ENCODE measurements at places on chromosomes 2 and 18.

DNA sequence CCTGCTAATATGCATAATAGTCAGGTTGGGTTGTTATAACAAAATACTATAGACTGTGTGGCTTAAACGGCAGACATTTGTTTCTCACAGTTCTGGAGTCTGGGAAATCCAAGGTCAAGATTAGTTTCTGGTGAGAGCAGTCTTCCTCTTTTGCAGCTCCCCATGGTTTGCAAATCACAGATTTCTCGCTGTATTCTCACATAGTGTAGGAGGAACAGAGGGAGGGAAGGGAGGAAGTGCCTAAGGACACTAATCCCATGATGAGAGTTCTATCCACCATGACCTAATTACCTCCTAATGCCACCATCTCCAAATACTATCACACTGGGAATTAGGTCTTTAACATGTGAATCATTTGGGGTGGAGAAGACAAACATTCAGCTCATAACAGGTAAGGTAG lies 20.1 kb upstream of the PTH2R start:
- DNase-seq: no peak

DNA sequence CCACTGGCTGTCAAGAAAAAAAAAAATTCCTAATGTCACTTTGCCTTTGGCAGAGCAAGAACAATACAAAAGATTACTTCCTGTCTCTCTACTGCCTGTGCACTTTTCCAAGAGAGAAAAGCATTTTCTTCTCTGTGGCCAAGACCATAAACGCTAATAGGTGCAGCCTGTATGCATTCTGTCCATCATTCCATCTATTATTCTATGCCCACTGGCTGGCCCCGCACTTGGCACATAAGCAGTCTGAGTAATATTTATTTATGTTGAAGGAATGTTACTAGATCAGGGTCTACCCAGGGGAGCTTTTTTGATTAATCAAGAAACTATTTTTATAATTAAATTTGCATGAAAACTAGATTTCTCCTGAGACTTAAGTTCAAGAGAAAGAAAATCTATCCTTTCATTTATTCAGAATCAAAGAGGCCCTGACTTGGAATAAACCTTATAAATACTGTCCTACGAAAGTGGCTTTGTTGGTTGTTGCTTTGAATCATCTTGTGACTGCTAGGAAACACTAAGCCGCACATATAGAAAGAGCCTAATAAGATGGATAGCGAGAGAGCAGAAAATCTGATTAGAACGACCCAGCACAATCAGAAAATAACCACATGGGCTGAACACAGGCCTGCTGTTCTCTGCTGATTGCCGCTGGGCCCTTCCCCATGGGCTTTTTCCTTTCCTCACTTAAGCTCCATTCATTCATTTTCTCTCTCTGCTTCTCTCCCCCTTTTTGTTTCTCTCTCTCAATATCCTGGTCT lies 59.4 kb downstream of the MMADHC start:
- DNase-seq: no peak

- DNase-seq: no peak
These were observed 2.1 kb downstream of the PPP3R1 start for GRCh38 chr2:68250196-68250595.

GRCh38 chr2:9110893-9111569 lies 95.6 kb upstream of the ASAP2 start:
- no peak for DNase-seq

GRCh38 chr18:47263430-47264307 lies 12.2 kb upstream of the SKOR2 start:
- DNase-seq: no peak

DNA sequence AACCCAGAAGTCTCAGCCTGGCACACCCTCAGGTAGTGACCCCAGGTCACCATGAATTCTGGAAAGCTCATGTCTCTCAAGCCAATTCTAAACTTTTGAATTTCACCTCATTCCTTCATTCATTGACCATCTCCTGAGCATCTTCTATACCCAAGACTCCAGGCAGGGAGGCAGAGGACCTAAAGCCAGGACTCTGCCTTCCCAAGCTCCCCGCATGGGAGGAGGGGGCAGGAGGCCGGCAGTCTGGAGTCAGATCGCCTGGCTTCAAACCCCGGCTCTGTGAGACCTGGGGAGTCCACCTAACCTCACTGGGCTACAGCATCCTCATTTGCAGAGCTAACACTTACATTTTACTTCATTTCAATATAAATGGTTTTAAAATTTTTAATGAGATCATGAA lies 59.0 kb downstream of the SMAD7 start:
- DNase-seq: no peak

DNA sequence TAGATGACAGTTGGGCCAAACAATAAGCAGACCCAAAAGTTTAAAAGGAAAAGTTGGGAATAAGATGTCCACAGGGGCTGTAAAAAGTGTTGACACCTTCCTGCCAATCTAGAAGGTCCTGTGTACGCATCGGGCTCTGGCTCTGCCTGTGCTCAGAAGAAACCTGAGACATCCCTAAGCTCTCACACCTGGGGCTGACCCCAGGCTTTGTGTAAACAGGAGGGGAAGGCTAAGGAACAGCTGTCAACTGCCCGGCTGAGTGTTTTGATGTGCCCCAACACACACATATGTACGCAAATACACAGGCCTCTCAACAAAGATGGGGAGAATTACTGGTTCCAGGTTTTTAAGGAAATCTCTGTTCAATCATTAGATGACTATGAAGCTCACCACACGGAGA lies 59.5 kb downstream of the TMEM131 start:
- DNase-seq: no peak

GRCh38 chr2:19746137-19746600 lies 155.6 kb downstream of the TTC32 start:
- no peak for DNase-seq

GRCh38 chr2:84546551-84546950 lies 30.3 kb downstream of the DNAH6 start:
- no peak for DNase-seq

GRCh38 chr2:37589298-37589697 lies 82.1 kb downstream of the CDC42EP3 start:
- no peak for DNase-seq
